Aorta (tissue), 5 donors: ENCODE measurements at places on chromosomes 2 and 18.

DNA sequence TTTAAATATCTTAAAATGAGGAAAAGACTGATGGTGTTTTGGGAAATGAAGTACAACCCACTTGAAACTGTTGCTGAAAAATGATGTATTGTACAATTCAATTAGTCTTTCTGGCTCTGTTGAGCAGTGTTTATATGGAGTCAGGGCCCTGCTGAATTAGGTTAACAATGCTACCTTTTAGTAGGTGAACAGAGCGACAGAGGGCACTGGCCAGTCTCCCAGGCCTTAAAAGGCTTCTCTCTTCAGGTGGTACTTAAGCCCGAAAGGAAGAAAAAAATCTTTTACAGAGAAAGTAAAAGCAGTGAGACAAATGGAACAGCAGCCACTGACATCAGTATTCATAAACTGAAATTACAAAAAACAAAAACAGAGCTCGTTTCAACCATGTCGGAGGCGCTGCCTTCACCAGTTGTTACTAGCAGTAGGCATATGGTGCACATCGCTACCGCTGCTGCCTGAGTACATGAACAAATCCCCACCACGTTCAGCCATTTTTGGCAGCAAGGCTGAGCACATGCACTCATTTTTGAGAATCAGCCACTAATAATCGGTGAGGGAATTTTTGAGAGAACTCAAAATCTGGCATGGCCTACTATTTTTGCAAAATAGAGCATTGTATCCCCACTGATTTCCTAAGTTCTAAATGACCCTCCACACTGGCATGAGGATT lies 91.8 kb downstream of the PLEKHM3 start:
- DNase-seq: no peak

DNA sequence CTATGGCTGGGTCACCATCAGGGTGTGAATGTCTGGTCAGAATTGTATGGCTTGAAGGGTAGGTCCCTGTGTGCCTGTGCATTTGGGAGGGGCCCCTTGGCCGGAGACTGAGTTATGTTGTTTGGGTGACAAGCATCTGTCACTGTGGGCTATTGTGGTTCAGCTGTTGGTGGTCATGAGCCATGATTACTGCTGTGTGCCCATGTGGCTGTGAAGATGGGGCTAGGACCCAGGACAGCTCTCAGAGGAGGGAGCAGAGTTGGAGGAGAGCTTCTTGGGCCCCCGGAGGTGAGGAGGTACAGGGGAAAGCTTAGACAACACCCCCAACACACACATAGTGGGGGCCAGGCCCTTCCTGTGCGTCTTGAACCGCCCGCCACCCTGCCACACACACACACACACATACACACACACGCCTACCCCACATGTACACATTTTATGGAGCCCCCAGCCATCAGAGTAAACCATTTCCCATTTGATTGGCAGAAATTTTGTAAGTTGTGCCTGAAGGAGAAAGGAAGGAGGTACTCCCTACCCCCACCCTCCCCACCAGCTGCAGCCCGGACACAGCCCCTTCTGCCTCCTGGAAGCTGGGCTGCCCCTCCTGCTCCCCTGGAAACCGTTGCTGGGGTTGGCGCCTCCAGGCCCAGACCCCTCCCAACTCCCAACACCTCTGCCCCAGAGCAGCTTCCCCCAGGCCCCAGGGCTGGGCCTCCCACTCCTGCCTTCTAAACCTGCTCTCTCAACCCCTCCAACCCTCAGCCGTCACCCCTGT lies 2.0 kb downstream of the GAREM2 start:
- DNase-seq: no peak

DNA sequence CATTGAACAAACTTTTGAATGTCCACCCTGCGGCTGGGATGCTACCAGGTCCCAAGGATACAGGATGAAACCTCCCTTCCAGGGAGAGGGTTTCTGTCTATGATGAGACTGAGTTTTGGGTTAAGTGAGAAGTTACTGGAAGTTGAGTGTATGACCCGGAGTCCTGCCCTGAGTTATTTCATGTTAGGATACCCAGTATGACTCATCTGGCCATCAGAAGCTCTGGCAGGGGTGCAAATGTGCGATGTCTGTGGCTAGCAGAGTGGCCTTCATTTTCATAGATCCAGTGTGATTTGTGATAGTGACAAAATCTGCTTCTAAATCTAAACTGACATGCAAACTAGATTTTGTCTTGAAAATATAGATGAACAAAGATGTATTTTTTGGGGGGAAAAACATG lies 55.3 kb downstream of the KCTD1 start:
- DNase-seq: no peak

GRCh38 chr2:19835781-19836281 lies 66.0 kb downstream of the TTC32 start:
- no peak for DNase-seq

DNA sequence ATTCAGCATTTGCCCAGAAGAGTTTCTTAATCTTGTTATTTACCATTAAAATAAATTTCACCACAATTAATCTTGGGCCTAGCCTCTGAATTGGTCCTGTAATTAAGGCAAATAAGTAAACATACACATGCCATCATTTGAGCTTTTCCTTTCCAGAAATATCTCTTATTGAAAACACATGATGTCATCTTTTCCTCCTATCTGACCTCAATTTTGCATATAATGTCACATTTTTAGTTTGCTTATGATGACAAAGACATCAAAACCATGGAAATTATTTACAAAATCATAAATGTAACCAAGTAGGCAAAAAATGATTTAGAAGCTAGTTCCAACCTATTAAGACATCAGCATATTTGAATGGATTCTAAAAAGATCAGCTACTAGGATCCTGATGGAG lies 915.5 kb downstream of the ERBB4 start:
- DNase-seq: no peak

GRCh38 chr2:223697892-223698645 lies 95.9 kb upstream of the SCG2 start:
- DNase-seq: no peak

DNA sequence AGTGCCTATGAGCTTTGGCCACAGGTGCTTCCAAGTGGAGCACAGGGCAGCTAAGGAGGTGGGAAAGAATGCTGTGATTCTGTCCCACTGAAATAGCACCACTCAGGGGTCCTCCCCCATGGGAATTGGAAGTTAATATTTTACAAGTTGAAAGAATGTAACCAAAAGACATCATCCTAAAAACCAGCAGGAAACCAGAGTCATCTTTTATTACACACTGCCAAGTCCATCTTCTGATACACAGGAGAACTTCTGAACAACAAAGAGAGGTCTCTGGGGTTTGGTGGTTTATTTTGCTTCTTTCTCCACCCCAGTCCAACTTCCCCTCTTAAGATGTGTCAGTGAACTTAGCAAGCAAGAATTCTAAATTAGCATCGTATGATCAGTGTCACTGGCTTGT lies 47.7 kb downstream of the COLEC12 start:
- no peak for DNase-seq

GRCh38 chr2:152755029-152755428 lies 36.6 kb downstream of the ARL6IP6 start:
- no peak for DNase-seq

DNA sequence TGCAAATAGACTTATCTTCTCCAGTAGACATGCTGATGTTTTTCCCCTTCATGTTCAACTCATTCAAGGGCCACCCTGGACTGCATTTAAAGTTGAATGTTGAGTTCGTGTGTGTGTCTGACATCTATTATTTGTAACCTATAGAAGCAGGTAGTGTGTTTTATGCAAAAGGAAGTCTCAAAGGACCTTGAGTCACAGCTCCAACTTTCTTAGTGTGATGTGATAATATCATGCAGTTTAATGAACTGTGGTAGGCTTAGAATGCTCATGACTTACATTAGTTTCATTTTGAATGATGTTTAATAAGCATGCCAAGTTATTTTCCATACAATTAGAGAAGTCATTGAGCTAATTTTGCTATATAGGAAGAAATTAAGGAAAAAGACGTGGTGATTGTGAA lies 67.9 kb downstream of the CERS6 start:
- DNase-seq: no peak

- no peak for DNase-seq
Measured at GRCh38 chr2:129934044-129934822, 45.2 kb upstream of the RAB6C start.

DNA sequence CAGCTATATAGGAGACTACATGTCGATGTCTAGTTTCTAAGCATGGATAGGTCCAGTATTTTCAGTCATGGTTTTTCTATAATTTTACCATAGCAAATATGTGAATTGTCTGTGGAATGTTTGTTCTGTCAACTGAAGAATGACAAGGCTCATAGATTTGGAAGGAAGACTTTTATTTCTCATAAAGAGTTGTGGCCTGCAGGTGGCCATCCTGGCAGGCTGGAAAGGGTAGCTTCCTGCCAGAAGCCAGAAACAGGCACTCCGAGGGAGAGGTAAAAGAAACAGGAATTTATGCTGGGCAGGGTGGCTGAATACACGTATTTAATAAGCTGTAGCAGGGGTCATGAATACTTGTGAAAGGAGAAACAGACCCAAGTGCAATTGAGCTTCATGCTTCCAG lies 182.1 kb downstream of the PARD3B start:
- no peak for DNase-seq

- DNase-seq: no peak
Measured at GRCh38 chr2:33730193-33730592, 131.1 kb upstream of the FAM98A start.

GRCh38 chr2:10668402-10669012 lies 21.3 kb downstream of the NOL10 start:
- DNase-seq: no peak

GRCh38 chr2:156436497-156437085 lies 412 bp downstream of the GPD2 start:
- no peak for DNase-seq

GRCh38 chr2:99101697-99102096 lies 39.8 kb upstream of the C2orf15 start:
- DNase-seq: no peak

GRCh38 chr2:28293416-28293815 lies 99.2 kb upstream of the FOSL2 start:
- DNase-seq: no peak

- no peak for DNase-seq
Measured at GRCh38 chr18:47931718-47932103, 1.3 kb upstream of the SMAD2 start.

GRCh38 chr2:202178346-202178958 lies 59.9 kb downstream of the SUMO1 start:
- DNase-seq: no peak

- DNase-seq: no peak
Measured at GRCh38 chr2:57947398-57947797, 99.2 kb upstream of the VRK2 start.

DNA sequence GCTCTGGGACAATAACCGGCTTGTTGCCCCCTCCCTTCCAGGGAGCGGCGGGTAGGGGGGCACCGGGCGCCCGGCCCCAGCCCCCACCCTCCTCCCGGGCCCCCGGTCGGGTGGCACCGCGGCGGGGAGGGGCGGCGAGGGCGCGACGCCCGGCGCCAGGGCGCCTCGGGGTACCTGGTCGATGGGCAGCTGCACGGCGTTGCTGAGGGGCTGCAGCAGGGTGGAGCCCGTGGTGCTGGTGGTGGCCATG lies 193 bp downstream of the MBOAT2 start:
- no peak for DNase-seq

GRCh38 chr18:21361307-21361880 lies 119.4 kb downstream of the GREB1L start:
- no peak for DNase-seq

DNA sequence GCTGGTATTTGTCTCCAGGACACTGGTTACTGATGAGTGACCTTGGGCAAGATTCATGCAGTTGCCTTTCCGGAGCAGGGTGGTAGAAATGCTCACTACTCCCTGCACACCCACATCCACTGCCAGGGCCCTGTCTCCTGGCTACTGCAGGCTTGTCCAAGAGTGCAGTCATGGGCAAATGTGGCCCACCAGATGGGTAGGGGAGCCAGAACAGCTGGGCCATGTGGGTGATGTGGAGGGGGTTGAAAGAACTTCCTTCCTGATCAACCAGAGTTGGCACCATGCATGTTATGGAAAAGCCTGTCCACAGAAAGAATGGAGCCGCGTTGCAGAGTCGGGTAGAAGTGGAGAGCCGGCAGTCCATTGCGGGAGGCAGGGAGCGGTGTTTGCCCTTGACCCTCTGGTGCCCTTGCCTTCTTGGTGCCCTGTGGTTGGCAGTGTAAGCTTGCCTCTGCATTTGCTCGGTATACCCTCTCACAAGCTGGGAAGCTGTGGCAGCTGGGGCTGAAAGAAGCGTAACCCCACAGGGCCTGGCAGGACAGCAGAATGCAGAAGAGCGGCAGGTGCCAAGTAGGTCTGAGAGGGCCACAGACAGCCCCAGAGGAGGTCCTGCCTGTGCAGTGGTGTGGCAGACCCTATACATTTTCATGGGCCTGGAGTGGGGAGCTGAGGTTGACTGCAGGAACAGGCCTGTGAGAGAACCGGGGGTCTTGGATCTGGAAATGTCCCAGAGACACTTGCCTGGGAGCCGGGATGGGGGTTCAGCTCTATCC lies 253.2 kb downstream of the TFCP2L1 start:
- DNase-seq: no peak

GRCh38 chr2:182230561-182230960 lies 196.3 kb downstream of the PDE1A start:
- no peak for DNase-seq

DNA sequence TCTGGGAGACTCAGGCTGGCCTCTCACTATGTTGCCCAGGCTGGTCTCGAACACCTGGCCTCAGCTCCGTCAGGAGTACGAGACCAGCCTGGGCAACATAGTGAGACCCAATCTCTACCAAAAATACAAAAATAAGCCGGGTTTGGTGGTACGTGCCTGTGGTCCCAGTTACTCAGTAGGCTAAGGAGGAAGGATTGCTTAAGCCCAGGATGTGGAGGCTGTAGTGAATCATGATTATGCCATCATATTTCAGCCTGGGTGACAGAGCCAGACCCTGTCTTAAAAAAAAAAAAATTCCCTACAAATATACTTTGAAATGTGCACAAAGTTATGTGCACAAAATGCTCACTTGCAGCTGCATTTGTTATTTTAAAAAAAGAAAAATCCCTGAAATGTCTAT lies 26.3 kb upstream of the AGAP1 start:
- DNase-seq: no peak

GRCh38 chr2:229273006-229273722 lies 2.1 kb upstream of the PID1 start:
- DNase-seq: no peak

DNA sequence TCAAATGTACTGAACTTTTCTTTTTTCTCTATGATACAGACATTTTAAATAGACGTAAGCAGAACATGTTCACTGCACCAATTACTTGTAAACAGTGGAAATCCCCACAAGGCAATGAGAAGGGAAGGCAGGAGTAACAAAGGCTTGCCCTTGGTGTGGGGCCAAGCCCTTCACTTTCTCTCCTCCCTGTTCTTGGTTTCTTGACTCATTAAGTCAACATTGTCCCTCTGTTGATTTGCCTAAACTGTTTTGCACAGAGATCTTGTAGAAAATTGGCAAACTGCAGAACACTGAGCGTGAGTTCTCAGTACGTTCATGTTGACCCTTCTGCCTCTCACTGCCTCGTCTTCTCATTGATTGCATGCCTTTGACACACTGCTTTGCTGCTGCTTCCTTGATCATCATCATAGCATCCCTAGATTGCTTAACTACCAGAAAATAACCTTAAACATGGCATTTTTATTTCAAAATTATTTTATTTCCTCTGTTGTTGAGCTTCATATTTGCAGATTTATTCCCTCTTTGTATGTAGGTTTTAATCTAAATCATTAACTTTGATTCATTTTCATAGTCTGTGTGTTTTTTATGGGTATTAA lies 257.7 kb downstream of the PTGR3 start:
- DNase-seq: peak; percentile 68
